ENCODE measurements at places on chromosomes 11 and 22.

DNA sequence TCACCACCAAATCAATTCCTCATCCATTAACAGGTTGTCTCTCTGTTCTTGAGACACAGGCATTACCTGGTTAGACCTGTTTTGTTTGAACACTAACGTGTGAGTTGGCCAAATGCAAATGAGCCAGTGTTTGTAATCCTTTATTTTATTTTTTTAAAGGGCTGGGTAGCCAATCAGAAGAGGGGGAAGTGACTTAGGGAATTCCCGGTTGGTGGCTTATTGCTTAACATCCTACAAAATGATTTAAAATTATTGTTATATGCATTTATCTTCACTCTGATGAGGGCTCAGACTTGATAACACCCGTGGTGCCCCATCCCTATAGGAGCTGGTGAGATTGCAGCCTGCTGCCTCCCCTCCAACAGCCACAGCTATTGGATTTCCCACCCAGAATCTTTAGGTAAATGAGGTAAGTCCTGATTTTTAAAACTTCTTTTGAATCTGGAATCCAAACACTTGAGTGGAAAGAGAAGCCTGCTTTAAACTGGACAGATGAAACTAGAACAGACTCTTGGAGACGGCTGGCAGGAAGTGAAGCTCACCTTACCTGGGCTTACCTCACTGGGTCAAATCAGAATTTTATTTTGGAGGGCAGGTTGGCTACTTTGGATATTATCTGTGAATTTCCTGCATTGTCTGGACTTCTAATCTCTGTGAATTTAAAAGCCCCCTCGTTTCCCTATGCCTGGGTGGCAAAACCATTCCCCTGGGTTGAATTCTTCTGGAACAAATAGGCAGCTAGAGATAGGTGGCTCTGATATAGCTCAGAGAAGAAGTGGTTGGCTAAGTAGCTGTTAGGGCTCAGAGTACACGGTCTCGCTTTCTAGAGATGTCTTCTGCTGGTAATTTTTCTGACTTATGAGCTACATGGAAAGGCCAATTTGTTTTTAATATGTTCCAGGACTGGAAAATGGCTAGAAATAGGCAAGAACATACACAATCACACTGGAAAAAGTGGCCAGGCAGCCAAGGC is at the start of gene EHF:
TSS of gene EHF (plus strand) at position 274 of the 973 bp plus-strand sequence. CDS start 21,538 bp downstream, outside the sequence.
- no peak for DNase-seq

GRCh38 chr11:71502871-71503435 is 24.1 kb upstream of the KRTAP5-7 start:
- DNase-seq: no peak

DNA sequence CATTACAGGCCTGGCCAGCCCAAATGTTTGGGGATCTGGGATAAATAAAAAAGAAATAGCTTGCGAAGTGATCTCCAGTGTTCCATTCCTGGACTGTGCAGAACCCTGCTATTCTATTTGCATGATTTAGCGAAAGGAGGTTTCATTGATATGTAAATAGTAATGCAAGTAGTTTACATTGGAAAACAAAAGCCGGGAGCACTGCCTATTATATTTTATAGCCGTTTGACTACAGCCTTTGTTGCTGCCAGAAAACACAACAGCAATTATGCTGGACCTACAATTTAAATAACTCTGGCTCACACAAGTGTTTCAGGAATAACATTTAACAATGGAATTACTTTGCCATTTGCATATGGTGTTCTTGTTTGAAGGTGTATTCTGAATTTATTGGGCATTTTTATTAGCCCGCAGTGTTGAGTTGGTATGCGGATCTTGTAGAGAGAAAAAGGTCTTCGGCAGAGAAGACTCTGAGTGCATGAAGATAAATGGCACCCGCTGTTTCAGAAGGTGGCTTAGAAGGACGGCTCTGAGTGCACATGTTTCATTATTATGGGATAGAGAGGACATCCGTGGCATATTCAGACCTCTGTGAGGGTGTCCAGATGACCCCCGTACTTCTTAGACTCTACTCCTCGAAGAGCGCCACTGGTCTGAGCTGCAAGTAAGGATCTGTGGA is 315.0 kb downstream of the BRD1 start:
- no peak for DNase-seq

DNA sequence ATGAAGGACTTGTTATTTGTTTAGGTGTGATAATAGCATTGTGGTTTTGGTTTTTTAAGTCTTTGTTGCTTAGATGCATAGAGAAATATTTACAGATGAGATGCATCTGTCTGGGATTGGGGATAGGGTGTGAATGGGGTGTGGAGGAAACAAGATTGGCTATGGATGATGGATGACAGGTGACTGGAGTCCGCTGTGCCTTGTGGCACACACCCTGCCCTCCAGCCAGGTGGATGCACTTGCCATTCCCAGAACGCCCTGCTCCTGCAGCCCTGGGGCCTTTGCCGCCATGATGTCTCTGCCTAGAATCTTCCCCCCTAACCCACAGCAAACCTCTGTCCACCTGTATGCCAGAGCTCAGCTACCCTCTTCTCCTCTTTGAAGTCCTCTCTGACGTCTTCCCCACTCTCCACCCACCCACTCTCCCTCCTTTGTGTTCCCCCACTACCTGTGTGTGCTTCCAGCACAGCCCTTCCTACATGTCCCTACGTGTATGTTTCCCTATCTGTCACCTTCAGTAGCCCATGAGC is 54.7 kb downstream of the WNT11 start:
- no peak for DNase-seq

GRCh38 chr11:7573558-7574296 is 59.9 kb downstream of the PPFIBP2 start:
- no peak for DNase-seq

- no peak for DNase-seq
These were observed 171.4 kb upstream of the CTSC start for GRCh38 chr11:88508759-88509581.

- no peak for DNase-seq
These were observed 7.7 kb upstream of the TCF20 start for GRCh38 chr22:42277988-42278776.

DNA sequence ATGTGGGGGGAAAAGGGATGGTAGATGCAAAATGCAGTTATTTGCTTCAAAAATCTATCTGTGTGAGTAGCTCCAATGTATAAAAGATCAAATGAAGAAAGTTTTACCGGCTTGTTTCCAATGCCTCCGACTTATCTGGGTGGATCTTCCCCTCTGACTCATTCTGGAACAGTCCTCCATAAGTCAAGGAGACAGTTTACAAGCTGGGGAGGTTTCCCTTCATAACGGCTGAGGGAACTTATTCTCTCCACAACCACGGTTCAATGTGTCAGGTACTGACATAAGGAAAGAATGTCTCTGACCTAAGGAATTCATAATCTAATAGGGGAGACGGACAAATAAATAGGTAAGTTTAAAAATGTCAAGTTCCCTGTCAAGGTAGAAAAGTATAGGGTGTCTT is 49.7 kb upstream of the BIRC3 start:
- no peak for DNase-seq

DNA sequence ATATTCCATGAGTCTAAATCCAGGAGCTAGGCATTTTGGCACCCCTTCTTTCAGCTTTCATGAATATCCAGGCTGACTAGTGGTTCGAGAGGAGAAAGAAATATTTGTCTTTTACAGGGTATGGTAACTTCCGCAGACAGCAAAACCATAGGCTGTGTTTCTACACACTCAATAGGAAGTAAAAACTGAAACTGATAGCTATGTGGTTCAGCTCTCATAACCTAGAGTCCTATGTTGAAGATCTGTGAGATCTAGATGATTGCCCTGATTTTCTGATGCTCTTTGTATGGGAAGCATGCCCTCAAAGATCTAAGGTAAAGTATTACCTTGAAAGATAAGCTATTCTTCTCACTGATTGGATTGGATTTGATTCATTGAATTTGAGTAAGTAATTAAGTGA is 118.3 kb downstream of the CD44 start:
- DNase-seq: no peak

DNA sequence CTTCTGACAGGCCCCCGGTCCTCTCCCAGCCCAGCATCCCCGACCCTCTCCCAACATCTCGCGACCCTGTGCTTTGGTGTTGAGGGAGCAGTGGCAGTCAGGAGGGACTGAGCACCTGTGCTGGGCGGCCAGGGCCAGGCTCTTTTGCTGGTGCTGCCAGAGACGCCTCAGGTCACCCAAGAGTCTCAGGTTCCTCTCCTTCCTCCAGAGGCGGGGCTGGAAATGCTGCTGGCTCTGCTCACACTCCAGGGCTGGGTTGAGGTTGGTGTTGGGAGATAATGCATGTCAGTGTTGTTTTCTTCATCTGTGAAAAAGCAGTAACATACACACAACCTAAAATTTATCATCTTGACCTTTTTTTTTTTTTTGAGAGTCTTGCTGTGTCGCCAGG is 1.2 kb upstream of the IGLL1 start:
- no peak for DNase-seq

- DNase-seq: no peak
These were observed 340.8 kb upstream of the PITPNB start for GRCh38 chr22:28259774-28260312.

DNA sequence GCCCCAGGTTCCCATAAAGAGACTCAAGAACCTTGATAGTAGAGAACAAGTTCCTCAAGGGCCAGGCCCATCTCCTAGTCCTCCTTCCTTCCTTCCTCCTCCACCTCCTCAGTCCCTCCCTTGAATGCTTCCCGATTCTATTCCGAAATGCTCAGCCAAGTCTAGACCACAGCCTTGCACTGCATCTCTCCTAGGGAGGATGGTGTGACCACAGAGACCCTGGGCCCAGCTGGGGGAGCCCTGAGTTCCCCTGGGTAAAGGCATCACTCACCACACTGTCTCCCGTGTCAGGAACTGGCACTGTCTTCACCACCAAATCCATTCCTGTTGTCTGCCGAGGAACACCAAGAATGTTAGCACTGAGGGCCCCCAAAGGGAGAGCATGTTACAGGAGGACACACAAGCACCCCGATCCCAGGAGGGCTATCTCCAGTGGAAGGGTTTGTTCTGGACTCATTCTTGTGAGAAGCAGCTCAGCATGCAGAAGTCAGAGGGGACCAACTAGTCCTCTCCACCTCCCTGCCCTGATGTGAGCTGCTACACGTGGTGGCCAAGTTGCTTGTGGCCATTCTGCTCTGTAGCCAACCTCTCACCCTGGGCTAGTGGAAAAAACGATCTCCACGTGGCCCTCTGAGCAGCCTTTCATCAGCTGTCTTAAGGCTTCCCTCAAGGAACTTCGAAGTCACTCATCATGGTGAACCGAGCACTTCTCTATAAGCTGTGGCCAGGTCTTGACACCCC is 8.7 kb downstream of the IFT27 start:
- no peak for DNase-seq

- DNase-seq: no peak
These were observed 21.2 kb upstream of the FEZ1 start for GRCh38 chr11:125517116-125517770.

DNA sequence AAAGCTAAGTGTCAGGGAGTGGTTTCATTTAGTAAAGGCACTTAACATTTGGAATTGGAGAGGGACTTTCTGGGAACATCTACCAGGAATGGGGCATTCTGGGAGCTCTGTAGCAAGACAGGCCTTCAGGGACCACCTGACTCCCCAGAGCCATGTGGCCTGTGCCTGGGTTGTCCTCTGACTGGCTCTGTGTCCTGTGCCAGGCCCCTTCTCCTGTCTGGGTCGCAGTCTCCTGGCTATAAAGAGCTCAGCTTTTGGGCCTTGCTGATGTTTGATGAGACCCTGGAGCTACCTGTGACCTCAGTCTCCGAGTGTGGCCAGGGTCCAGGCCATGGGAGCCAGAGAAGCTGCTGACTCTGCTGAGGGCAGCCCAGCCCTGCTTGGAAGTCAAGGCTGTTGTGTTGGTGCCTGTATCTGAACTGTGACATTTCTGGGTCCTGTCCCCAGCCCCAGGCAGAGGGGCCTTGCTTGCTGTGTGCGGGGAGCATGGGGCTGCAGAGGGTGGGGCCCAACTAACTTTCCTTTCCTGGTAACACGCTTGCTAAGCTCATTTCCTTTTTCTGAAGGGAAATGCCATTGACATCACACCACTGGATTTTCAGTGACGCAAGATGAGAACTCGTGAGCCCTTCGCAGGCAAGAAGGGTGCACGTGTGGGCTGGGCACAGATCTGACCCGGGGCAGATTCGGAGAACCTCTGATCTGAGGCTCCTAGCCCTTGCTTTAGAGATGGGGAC is 41.3 kb downstream of the LRRC32 start:
- no peak for DNase-seq

DNA sequence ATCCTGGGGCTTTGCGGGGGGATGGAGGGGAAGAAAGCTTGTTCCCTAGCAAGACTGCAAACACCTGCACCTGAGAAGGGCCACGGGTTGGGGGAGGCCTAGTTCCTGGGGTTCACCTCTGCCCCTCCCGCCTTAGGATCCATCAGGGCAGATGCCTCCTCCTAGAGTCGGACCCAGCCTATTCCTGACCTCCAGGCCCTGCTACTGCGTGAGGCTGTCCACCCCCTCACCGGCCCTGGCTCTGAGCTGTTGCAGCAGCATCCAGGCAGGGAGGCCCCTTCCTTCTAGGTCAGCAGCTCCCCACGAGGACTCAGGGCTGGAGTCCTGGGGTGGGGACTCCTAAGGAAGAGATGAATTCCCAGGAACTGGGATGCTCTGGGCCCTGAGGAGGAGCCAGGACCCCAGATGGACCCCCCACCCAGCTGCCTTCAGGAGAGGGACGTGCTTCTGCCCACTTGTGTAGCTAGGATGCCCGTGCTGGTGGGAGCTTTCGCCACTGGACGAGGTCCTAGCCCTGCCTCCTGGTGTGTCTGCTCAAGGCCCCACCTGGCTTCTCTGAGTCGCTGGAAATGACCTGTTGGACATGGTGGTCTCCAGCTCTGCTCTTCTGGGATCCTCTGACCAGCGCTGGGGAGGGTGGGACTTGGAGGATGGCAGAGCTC is 10.3 kb downstream of the MRGPRF start:
- no peak for DNase-seq

DNA sequence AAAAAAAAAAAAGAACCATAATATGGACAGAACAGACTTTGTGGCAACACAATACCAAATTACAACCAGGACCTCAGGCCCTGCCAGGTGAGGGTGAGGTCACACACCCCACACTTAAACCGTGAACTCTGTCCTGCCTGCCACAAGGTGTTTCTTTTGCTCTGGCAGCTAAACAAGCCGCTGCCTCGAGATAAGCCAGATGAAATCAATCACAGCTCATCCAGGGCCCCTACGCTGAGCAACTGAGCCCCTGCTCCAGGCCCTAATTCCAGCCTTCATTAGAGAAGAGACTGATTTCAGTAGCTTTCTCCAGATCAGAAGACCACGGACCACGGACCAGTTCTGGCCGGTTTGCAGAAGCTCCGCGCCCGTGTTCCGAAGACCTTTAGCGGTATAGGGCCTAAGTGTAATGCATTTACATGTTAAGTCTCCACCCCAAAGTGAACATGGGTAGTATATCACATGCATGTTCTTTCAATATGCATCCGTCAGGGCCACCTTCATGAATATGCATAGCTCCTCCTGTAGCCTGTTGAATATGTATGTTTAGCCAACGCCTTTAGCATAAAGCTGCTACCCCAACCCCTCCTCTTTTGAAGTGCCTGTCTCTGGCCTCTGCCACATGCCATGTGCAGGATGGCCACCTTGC is 14.8 kb upstream of the RAC2 start:
- DNase-seq: no peak

DNA sequence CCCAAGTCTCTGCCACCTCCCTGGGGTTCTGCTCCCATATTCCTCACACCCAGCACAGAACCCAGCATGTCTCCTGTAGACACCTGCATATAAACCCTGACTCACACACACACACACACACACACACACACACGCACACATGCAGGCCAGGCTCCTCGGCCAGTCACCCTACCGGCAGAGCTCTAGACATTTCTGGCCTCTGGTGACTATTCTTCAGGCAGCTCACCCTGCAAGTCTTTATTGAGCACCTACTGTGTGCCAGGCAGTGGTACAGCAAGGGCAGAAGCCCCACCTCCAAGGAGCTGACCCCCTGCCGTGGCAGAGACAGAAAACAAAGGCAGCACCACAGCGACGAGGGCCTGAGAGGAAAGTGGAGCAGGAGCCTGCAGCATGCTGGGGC is 50.3 kb downstream of the CDKN1C start:
- DNase-seq: no peak

GRCh38 chr11:120235024-120235628 is 4.8 kb upstream of the POU2F3 start:
- no peak for DNase-seq

Measured in stimulated activated CD4-positive, alpha-beta T cell treated with anti-CD3 and anti-CD28 coated beads, Interleukin-1b, Interleukin-23, amount 100 ng/mL, for 1 hour (primary cell).